ENCODE measurements at places on chromosomes 1 and 21.

DNA sequence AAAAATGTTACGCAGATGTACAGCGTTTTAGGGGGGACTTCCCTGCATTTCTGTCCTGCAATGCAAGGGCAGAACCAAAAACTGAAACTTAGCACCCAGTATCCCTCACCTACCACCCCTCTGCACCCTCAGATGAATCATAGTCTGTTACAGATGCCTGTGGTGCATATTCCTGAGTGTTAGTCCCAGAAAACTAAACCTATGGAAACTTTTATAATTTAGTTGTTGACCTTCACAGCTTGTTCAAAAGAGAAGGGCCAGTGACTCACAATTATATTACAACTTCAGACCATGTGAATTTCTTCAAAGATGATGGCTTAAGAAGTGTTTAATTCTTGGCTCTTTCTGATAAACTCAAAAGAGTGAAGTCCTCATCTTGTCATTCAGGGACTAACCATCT is 5.8 kb downstream of the PTGER3 start:
- no peak for DNase-seq

- no peak for DNase-seq
Observed at GRCh38 chr1:9101510-9102146, 27.3 kb downstream of the GPR157 start.

- DNase-seq = no peak
Observed at GRCh38 chr1:222250376-222250775, 297.5 kb downstream of the HHIPL2 start.

GRCh38 chr21:36386031-36386642 is 945 bp downstream of the CHAF1B start:
- no peak for DNase-seq

GRCh38 chr1:115300087-115300876 is 37.8 kb downstream of the NGF start:
- no peak for DNase-seq

DNA sequence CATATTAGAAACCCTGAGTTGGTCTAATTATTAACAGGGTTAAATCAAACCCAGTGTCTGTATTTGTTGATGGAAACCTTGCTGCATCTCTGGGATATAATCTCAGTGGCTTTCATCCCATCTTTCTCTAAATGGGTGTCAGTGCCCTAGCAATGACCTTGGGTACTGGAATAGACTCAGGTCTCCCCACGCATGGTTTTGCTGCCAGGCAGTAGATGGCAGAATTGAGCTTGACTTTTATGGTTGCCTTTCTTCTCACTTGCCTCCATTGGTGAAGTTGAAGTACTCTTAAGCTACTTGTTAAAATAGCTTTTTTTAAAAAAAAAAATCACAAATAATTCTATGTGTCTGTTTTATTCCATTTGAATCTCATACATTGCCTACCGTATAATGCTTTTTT is 81.8 kb upstream of the HMCN1 start:
- no peak for DNase-seq

Data from posterior cingulate gyrus (tissue), 11 donors.